ENCODE measurements at places on chromosomes 5 and 9.

- no peak for DNase-seq
Measured at GRCh38 chr5:143041-143440, 48.3 kb upstream of the LRRC14B start.

GRCh38 chr5:160011471-160011870, 2.5 kb downstream of the TTC1 start:
- DNase-seq: no peak

GRCh38 chr5:125112196-125112595, 365.8 kb upstream of the ZNF608 start:
- no peak for DNase-seq

- no peak for DNase-seq
Measured at GRCh38 chr5:131570757-131571156, 64.3 kb downstream of the RAPGEF6 start.

- DNase-seq: no peak
Measured at GRCh38 chr5:53503562-53504218, 23.3 kb downstream of the FST start.

DNA sequence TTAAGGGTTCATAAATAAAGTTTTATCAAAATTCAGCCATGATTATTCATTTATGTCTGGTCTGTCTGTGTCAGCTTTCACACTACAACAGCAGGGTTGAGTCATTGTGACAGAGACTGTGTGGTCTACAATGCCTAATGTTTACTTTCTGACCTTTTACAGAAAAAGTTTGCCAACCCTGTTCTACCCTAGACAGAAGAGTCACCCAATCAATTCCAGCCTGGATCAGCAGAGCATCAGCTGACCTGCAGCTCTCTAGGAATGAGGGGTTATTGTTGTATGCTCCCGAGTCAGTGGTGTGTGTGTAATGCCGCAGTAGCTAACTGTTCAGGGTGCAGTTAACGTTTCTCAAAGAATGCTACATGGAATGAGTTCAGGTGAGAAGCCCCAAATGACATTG, 87.3 kb downstream of the HRH2 start:
- no peak for DNase-seq

DNA sequence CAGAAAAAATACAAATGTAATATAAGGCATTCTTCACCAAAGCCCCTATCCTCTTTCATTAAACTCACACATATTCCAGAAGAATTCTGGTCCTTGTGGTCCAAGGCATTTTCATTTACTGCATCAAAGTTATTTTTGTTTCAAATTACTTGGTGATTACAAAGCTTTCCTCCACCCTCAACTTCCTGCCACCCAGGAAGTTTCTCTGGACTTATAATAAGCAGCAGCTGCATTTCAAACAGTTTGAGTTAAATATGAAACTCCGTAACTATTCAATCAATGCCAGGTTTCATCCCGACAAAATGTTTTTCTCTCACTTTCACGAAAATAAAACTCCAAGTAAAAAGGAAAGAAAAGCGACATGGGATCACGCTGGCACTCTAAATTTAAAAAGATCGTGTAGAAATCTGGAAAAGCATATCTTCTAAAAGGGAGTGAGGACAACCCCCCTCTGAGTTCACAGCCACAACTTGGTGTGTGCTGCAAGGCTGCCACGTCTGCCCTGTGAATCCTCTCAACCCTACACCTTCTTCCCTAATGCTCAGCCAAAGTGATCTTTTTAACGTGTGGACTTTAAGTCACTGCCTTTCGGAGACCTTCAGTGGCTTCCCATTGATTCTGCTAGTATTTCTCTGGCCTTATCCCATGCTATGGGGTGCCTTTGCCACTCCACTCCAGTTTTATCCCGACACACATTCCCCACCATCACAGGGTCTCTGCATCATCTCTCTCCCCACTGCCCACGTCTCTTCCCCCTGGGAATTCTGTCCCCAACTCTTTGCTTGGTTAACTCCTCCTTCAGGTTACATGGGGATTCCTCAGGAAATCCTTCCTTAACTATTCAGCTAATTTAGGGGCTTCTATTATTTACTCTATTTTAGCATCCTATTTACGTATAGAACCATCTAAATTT, 91.1 kb upstream of the CER1 start:
- DNase-seq: no peak

GRCh38 chr9:122394265-122395125, 23.7 kb downstream of the PTGS1 start:
- DNase-seq: no peak

- no peak for DNase-seq
Measured at GRCh38 chr9:136880651-136881050, 5.7 kb upstream of the TRAF2 start.

- DNase-seq: no peak
Measured at GRCh38 chr9:69470186-69470977, 145.4 kb downstream of the ENTREP1 start.

- DNase-seq: no peak
Measured at GRCh38 chr9:3490957-3491356, 34.8 kb downstream of the RFX3 start.

- no peak for DNase-seq
Measured at GRCh38 chr5:136724161-136724560, 358.8 kb upstream of the TRPC7 start.

GRCh38 chr9:73270967-73271721, 119.5 kb downstream of the ANXA1 start:
- no peak for DNase-seq

DNA sequence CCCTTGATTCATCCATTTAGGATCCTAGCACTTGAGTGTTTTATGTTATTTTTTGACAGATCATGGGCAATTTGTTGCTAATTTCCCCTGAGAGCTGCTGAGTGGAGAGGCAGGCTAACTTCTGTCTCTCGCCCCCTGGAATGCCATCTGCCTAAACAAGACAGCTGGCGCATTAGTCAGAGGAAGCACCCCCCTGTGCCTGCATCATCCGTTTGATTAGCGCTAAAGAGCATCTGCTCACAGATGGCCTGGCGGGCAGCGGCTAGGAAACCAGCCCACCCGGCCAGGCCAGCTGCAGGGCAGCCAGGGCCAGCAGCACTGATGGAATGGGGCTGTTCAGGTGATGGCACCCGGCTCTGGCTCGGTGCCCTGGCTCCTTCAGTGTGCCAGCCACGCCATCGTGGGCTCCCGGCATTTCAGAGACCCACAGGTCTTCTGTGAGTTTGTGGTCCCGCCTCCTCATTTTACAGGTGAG, 22.9 kb upstream of the ASS1 start:
- DNase-seq: no peak

DNA sequence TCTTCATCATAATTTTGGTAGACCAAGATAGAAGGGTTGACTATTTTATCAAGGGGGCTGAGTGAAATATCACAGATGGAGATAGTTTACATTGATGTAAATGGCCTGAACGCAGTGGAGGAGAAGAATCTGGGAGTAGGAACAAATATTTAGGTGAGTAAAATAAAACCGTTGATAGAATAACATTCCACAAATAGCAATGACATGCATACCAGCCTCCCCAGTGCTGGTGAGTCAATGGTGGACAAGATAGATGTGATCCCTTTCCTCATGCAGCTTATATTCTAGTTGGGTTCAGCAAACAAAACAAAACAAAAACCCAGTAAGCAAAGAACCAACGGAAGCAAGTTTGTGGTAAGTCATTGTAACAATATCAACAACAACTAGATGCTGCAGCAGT, 385.2 kb downstream of the FAM170A start:
- no peak for DNase-seq

DNA sequence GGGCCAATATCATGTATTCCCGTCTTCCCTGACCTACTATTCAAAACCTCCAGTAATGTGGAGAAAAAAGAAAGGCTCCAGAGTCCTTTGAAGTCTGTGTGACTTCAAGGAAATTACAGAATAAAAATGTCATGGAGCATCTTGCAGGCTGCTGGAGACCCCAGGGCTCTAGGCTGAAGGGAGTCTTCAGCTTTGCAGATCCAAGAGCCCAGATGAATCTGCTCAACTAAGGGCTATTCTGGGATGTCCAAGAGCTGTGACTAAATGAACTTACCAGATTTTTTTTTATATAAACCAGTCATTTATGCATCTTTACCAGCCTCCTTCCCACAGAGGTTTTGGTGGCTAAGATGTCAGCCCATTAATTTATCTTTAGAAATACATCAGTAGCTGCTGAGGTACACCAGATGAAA, 167.3 kb downstream of the MUSK start:
- DNase-seq: no peak

DNA sequence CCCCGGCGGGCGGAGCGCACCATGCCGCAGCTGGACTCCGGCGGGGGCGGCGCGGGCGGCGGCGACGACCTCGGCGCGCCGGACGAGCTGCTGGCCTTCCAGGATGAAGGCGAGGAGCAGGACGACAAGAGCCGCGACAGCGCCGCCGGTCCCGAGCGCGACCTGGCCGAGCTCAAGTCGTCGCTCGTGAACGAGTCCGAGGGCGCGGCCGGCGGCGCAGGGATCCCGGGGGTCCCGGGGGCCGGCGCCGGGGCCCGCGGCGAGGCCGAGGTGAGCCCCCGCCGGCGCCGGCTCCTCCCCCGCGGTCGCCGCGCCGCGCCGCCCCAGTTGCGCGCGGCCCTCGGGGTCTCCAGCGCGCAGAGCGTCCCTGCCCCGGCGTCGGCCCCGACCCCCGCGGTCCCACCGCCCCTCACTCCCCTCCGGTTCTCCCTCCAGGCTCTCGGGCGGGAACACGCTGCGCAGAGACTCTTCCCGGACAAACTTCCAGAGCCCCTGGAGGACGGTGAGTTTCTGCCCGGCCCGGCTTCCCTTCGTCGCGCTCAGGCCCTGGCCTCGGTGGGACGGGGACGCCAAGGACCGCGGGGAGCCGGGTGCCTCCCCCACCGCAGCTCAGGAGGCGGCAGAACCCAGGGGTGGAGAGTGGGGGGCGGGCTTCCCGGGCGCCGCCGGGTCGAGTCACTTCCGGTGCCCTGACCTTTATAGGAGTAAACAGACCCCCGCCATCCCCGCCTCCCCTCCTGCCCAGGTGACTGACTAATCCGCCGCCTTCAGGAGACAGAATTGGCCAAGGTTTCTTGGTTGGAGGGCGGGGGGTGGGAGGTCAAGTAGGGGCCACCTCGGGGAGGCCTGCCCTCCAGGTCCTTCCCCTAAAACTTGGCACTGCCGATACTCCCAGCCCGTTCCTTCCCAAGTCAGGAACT, 665 bp downstream of the TCF7 start:
- peak; percentile 91 for DNase-seq

DNA sequence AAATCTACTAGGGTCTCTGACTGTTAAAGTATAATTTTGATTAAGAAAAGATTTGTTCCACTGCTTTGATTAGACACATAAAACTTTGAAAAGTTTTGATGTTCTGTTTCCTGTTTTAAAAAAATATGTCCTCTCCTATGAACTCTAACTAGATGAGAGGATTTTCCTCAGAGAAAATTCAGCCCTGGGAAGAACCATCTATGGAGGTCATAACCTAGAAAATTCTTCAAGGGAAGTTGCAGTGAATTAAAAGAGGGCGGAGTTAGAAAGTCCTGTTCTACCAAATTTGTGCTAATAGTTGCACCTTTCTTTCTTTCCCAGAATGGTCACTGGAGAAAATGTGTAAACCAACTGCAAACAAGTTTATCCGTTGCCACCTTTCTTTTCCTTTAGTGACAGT, 27.7 kb downstream of the PIK3R1 start:
- DNase-seq: no peak

- DNase-seq: no peak
Measured at GRCh38 chr5:26761446-26761845, 276.9 kb downstream of the CDH9 start.

DNA sequence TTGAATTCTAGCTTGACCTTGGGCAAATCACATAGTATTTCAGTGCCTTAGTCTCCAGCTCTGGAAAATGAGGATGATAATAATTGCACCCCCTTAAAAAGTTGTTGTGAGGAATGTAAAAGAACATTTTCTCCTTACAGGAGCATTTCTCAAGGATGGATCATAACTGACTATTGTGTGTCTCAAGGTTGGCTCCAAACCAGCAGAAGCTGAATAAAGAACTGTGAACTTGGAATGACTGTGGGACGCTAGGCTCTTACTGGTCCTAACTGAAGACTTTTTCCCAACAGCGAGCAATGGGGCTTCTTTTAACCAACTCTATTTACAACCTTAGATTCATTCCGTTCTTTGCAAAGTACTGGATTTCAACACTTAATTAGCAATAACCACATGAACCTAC, 26.2 kb upstream of the GLRX start:
- DNase-seq: no peak

DNA sequence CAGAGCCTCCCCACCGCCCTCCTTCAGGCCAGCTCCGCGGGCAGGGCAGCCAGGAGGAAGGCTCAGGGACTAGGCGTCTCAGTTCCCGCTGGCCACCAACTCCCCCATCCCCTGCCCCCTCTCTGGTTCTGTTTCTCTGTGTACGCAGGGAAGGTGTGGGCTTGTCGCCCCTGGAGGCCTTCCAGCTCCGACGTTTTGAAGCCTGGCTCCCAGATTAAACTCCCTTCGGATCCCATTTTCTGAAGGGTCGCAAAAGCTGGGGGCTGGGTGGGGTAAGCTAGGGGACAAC, 346 bp downstream of the ATOX1 start:
- DNase-seq: no peak

GRCh38 chr5:6080930-6081726, 297.2 kb downstream of the MED10 start:
- DNase-seq: no peak

DNA sequence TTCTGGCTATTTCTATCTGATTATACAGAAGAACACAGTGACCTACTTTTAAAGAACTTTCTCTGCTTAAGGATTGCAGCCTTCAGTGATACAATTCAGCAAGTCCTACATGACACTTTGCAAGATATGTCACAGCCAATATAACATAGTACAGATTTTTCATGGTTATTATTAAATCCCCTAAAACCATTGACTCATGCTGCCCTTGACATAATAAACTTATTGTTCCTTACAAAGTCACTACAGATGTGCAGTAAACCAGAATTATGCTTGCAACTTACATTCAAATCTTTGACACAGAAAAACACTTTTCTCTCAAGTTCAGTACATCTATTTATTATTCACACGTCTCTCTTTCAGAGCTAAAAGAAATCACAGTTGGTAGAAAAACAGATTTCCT, 1136.3 kb upstream of the ACO1 start:
- DNase-seq: no peak

DNA sequence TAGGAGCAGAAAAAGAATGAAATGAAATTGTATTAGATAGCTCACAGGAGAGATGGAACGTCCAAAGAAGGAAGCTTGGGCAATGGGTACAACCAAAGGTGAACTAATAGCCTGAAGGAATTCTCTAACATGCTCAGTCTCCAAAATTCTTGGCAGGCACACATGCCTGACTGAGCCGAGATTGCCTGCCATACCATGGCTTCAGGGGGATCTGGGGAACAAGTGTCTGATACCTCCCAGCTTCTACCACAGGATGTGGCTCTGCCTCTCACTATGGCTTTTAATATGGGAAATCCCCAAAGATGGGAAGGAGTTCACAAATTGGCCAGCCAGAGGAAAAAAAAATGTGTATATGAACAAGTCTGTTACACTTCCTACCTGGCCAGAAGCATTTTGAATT, 3.6 kb upstream of the PALM2AKAP2 start:
- DNase-seq: no peak

All from activated effector memory CD4-positive, alpha-beta T cell treated with anti-CD3 and anti-CD28 coated beads, Interleukin-2, amount 50 U/mL, for 16 hours (primary cell).